D721Med (cell line): ENCODE measurements at places on chromosomes 5 and 9.

DNA sequence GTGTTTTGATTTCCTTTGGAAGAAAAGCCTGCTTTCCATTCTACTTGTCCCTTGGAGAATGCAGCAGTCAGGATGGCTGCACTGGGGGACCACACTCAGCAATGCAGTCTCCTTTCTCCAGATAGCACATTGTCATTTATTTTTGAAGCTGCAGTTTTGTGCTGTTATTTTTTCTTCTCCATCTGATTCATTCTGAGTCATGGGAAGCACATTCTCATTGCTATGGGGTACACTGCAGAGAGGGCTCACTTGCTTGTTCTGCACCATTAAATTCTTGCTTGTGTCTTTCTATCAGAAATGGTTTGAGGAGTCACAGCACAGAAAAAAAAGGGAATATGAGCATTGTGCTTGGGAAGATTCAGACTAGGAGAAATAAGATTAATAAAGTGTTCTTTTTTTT is 39.7 kb upstream of the POC5 start:
- no peak for DNase-seq

- no peak for DNase-seq
These were observed 19.7 kb downstream of the COL5A1 start for GRCh38 chr9:134661299-134661698.

DNA sequence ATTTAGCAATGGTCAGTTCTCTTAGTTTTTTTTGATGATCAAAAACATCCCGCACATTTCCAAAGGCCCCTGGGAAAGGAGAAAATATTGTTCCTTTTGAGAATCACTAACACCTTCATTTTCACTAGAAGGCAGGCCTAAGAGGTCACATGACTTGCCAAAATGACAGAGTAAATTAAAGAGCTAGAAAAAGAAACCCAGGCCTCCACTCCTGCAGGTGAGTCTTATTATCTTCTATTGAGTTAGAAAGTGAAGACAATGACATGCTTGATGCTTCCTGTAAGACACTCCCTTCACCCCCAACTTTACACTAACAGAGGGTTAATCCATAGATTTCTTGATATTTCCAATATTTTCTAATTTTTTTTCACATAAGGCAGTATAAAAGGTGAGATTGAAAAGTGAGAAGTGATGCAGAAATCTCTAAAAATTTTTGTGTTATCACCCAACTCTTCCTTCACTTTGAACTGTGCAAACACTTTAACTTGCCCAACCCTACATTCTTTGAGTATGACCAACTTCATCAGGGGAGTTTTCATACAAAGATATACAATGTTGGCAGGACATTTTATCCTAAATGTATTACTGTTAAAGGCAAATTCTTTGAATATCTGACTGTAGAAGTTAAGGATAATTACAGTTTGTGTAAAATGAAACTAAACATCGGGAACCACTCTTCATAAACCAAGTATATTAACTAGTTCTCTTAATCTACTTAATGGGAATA is 57.1 kb downstream of the SUB1 start:
- DNase-seq, result no peak

DNA sequence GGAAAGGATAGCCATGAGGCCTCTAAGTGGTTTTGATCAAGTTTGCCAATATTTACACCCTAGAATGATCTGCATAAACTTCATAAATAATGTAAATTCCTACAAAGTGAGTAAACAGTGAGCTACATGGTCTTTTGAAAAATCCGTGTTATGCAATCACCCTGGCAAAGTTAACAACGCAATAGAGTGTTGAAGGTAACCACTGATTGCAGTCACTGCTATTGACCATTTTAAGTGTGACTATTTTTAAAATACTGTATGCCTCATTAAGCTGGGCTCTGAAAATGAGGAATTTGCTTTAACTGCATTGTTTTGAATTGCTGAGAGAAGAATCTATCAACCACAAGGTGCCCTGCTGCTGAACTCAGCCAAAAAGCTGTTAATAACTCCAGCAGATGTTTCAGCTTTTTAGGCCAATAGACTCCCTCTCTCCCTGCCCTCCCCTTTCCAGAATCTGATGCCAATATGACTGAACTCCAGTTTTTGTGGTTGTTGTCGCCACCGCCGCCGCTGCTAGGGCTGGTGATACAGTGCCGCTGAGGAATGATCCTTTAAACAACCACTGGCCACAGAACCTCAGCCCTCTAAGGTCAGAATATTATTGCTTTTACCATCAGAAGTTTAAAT is 35.3 kb upstream of the SMARCA2 start:
- no peak for DNase-seq

- no peak for DNase-seq
These were observed 82.1 kb downstream of the TMEM232 start for GRCh38 chr5:110644357-110644756.

DNA sequence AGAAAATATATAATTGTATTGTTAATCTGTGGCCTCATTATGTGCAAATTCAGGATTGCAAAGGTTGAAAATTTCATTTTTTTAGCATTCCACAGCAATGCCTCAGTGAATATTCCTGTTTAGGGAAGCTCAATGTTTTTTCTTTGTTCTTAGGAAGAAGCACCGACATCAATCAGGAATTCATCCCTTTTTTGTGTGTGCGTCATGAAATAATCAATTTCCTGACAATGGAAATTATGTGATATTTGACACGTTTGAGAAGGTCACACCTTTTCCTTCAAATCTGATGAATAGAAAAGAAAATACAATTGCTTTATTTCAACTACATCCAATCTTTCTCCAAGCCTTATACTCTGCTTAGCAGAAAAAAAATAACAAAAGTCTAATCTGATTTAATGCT is 662.8 kb upstream of the FTMT start:
- no peak for DNase-seq

- DNase-seq, result no peak
These were observed 321.0 kb downstream of the ACTL7B start for GRCh38 chr9:108534741-108535140.

GRCh38 chr5:34929134-34929719 is at the start of gene DNAJC21:
TSS of gene DNAJC21 (plus strand) at chr5:34929559. CDS start at chr5:34929820, 261 bp downstream.
- peak; percentile 74 for DNase-seq

GRCh38 chr9:94031946-94032345 is 52.3 kb upstream of the PTPDC1 start:
- DNase-seq, result no peak

- no peak for DNase-seq
These were observed 11.9 kb downstream of the VAV2 start for GRCh38 chr9:133979921-133980863.

DNA sequence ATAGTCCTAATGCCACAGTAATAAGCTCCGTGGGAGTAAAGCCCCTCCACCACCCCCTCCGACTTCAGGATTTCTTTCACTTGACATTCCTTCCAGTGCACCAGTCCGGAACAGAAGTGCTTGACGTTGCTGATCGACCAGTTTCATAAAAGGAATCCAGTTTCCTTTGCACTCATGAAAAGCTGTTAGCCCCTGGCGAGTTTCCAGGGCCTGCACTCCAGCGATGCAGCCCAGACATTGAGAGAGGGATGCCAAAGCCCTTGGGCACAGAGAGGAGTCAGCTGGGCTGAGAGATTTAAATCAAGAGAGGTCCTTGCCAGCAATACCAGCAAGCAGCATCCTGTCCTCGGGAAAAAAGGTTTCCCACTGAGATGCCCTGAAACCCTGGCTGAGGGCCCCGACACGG is 170.1 kb downstream of the GABBR2 start:
- no peak for DNase-seq

DNA sequence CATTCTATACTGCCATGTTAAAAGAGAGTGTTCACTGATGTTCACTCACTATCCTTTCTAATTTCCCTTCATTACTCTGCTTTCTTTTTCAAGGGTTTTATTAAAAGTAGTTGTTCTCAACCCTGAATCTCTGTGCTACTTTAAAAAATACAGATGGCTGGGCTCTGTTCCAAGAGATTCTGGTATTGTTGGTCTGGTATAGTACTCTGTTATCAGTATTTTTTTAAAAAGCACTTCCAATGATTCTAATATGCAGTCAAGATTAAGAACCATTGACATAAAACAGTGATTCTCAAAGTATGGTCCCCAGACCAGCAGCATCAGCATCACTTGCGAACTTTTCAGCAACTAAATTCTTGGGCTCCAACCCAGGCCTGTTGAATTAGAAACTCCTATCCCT is 77.0 kb upstream of the STARD4 start:
- no peak for DNase-seq

GRCh38 chr5:180830253-180831138 is 27.9 kb upstream of the MGAT1 start:
- no peak for DNase-seq

DNA sequence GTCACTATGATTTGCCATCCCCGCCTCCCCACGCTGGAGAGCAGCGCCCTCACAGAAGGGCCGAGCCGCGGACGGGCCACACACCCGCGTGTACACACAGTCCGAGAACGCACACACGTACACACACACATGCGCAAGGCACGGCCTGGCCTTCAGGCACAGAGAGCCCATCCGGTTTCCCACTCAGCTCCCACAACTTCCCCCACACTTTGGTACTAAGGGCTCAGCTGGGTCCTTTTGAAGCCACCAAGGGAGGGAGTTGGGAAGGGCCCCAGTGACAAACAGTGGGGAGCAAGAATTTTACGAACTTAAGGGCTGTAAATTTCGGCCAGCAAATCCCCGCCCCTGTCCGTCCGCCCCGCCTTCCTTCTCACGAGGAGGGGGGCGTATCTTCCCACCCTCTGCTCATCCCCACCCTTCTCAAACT is 133.3 kb upstream of the HAND1 start:
- no peak for DNase-seq

- no peak for DNase-seq
These were observed 117.9 kb downstream of the NXNL2 start for GRCh38 chr9:88652876-88653275.

GRCh38 chr9:111102793-111103464 is 64.7 kb upstream of the LPAR1 start:
- DNase-seq, result no peak

- no peak for DNase-seq
These were observed 92.6 kb downstream of the MARCHF3 start for GRCh38 chr5:126937771-126938170.

GRCh38 chr9:80839821-80840675 is 849.3 kb downstream of the TLE1 start:
- no peak for DNase-seq

GRCh38 chr5:135153259-135153658 is 119.2 kb upstream of the PITX1 start:
- no peak for DNase-seq

DNA sequence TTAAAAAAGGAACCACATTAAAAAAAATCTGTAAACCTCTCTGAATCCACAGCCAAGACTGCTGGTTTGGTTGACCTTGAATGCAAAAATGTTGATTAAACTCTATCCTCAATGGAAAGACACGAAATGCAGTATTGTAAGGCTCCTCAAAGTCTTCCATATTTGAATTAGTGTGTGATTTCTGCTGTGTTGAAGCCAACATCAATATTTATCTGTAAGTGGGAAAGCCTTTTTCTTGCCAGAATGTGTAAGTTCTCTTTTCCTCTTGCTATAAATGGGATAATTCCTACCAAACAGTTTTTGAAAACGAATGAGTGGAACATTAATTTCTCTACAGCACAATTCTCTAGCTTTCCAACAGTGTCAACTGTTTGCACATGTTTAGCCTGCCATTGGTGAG is 422.1 kb upstream of the TNC start:
- no peak for DNase-seq
